Heart left ventricle (tissue), 16 donors: ENCODE measurements at places on chromosomes 5 and 9. TPM values are rescaled to one million over a fixed set of nuclear protein-coding genes. Genes with fewer than 3 reads are reported as not detected.

The WDR38 gene
- not detected for total RNA-seq

DNA sequence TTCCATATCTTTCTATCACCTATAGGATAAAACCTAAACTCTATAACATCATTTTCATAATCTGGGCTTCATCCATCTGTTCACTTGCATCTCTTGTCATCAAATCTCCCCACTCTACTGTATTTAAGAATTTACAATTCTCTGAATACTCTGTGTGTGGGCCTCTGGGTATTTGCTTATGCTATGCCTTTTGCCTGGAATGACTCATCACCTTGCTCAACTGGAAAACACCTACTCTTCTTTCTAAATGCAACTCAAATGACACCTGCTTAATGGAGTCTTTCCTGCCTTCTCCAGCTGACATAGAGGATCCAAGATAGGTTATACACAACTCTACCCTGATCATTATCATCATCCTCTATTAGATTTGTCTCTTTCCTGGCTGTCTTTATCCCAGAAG lies 421.7 kb downstream of the SPATA31D1 start:
- no peak for DNase-seq

The FOXD1 gene
- not detected for total RNA-seq

DNA sequence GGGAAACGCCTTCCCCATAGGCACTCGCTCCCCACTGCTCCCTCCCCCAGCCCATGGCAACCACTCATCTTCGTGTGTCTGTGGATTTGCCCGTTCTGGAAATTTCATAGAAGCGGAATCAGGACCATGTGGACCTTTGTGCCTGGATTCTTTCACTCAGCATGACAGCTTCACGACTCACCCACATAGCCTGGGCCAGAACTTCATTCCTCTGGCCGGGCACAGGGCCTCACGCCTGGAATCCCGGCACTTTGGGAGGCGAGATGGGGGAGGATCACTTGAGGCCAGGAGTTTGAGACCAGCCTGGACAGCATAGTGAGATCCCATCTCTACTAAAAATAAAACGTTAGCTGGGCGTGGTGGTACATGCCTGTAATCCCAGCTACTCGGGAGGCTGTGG lies 12.1 kb upstream of the DIPK1B start:
- DNase-seq: no peak

GRCh38 chr5:64637837-64638443 lies 52.4 kb upstream of the SHISAL2B start:
- no peak for DNase-seq

- DNase-seq: no peak
Observed at GRCh38 chr9:16475257-16475656, 395.2 kb downstream of the BNC2 start.

DNA sequence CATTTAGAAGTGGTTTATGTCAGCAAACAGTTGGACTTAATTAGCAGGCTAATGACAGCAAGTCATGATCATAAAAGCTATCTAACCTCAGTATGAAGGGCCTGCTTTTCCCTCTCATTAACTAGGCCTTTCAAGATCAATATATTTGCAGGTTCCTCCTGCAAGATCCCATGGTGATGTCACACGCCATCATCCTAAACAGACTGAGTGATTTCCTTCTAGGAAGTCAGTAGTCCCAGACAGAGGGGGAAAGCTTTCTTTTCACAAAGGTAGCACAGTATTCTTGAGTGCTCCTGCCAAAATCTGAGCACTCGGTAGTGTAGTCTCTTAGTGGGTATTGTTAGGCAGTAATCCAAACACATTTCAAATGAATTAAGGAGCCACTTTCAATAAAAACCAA lies 52.5 kb downstream of the UIMC1 start:
- DNase-seq: no peak

DNA sequence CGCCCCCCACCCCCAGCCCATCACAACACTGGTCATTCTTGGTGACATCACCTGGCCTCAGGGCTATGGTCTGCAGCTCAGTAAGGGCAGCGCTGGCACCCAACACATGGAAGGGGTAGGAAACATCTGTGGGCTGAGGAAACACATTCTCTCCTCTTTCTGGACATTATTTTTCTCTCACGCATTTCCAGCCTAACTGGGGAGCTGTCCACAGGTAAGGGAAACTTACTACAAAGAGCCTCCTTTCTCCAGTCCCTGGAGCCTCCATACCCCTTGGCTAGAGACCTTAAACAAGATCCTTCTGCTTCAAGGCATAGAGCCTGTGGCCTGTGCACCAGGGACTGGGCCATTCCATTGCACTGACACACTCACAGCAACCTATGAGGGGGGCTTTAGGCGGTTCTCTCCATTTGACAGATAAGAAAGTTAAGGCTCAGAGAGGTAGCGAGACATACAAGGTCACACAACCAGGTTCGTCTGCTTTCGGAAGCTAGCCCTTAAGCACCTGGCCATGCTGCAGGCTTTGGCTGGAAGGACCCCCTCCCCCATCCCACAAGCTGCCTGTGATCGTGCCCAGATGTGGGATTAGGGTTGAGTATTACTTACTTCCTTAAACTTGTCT lies 40.7 kb downstream of the CXXC5 start:
- no peak for DNase-seq

The WDR41 gene
- 45.3 TPM for total RNA-seq

DNA sequence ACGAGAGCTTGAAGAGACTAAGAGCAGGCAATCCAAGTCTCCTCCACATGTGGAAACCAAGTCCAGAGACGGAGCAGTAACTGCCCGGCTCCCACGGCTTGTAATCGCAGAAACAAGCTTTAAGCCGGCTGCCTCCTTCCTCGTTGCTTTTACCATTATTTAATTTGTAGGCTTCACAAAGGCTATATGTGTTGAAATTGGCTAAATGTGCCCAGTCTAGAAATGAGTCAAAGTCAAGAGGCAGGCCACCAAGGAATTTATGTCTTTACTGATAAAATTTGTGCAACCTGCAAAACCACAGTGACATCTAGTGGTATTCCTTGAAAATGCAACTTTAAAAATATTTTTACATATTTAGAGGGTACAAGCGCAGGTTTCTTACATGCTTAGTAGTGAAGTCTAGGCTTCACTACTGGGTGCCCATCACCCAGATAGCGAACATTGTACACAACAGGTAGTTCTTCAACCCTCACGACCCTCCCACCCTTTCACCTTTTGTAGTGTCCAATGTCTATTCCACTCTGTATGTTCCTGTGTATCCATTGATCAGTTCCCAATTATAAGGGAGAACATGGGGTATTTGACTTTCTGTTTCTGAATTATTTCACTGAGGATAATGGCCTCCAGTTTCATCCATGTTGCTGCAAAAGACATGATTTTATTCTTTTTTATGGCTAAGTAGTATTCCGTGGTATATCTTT lies 33.5 kb upstream of the EBF1 start:
- DNase-seq: no peak

GRCh38 chr5:151151793-151152192 lies 5.8 kb downstream of the ANXA6 start:
- no peak for DNase-seq

The ITK gene
- total RNA-seq: 0.13 TPM

- DNase-seq: no peak
Observed at GRCh38 chr9:96508227-96508940, 58.4 kb downstream of the HABP4 start.

DNA sequence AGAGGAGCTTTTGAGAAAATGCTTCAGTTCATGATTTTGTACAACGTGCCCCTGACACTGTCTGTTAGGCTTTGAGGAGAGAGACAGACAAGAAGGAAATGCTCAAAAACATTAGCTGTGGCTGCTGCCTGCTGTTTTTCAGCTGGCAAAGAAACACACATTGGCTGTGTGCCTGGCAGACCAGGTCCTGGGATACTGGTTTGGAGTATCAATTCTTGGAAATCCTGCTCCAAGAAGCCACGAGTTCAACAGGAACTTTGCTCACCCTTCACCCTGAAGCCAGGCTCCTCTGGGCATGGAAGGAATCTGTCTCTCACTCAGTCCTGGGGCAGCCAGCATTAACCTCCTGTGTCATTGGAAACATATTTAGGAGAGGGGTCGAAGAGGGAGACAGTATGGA lies 245.5 kb downstream of the AUH start:
- no peak for DNase-seq

DNA sequence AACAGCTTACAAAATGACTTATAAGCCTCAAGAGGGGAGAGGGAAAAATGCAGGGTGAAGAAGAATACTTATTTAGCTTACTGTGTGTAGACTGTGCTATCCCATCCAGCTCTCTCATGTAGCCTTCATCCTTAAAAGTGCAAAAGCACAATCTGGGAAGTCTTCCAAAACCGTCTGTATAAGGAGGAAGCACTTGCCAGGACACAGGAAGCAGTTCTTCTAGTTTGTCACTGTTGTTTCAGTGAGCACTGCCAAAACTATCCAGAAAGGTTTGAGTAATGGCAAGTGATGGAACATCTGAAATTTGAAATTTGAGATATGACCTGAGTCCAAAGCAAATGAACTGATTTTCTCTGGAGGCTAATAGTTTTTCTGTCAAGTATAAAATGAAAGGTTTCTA lies 140.8 kb upstream of the ISL1 start:
- no peak for DNase-seq

DNA sequence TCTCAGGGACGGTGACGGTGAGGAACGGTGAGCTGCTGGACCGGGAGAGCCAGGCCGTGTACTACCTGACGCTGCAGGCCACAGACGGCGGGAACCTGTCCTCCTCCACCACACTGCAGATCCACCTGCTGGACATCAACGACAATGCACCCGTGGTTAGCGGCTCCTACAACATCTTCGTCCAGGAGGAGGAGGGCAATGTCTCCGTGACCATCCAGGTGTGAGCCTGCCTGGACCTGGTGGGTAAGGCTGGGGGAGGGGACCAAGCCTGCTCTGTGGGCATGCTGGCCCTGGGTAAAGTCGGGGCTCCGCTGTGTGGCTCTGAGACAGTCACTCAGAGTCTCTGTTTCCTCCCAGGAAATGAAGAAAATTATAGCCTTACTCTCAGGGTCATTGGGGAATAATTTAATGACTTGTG lies 29.3 kb downstream of the CDHR2 start:
- no peak for DNase-seq

GRCh38 chr5:55446640-55447351 lies 88.0 kb downstream of the PLPP1 start:
- no peak for DNase-seq

DNA sequence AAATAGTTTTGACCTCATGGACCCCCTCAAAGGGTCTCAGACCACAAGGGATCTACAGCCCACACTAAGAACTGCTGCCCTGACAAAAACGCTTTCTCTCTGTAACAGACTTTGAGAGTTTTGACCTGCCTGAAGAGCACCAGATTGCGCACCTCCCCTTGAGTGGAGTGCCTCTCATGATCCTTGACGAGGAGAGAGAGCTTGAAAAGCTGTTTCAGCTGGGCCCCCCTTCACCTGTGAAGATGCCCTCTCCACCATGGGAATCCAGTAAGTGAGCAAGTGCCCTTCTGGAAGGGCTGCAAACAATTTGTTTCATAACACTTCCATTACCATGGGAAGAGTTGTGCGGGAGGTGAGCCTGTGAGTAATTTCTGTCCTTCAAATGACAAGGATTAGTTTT lies 6.0 kb downstream of the PTTG1 start:
- DNase-seq: no peak

- no peak for DNase-seq
Observed at GRCh38 chr5:156126716-156127115, 200.2 kb upstream of the SGCD start.

DNA sequence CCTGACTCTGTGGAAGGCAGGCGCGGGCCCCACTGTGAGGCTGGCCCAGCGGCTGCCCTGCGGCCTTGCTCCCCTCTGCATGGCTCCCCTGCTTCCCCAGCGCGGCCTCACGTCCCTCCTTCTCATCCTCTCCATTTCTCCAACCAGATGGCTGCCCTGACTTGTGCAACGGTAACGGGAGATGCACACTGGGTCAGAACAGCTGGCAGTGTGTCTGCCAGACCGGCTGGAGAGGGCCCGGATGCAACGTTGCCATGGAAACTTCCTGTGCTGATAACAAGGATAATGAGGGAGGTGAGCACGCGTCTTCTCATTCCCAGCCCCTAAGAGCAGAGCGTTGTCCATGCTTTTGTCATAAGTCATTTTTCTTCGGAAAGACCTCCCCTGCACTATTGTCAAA lies 129.0 kb upstream of the WWC1 start:
- DNase-seq: no peak
